ENCODE measurements at places on chromosomes 4 and X.

GRCh38 chr4:114015444-114015899 is 36.0 kb upstream of the ARSJ start:
- DNase-seq = no peak

DNA sequence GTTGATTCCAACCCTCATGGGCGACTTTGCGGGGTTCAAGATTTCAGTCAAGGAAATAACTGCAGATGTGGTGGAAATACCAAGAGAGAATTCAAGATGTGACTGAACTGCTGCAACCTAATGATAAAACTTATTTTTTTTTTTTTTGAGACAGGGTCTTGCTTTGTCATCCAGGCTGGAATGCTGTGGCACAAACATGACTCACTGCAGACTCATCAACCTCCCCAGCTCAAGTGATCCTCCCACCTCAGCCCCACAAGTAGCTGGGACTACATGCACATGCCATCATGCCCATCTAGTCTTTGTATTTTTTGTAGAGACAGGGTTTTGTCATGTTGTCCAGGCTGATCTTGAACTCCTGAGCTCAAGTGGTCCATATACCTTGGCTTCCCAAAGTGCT is 19.5 kb upstream of the WDFY3 start:
- no peak for DNase-seq

- no peak for DNase-seq
These were observed 114.3 kb downstream of the SH3BGRL start for GRCh38 chrX:81316163-81316562.

DNA sequence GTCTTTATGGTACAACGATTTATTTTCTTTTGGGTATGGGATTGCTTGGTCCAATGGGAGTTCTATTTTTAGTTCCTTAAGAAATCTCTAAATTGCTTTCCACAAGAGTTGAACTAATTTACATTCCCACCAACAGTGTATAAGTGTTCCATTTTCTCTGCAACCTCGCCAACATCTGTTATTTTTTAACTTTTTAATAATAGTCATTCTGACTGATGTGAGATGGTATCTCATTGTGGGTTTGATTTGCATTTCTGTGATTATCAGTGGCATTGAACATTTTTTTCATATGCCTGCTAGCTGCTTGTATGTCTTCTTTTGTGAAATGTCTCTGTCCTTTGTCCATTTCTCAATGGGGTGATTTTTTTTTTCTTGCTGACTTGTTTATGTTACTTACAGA is 42.8 kb downstream of the UCHL1 start:
- DNase-seq = no peak

- DNase-seq = no peak
These were observed 2.7 kb downstream of the ALAS2 start for GRCh38 chrX:55028040-55028439.

DNA sequence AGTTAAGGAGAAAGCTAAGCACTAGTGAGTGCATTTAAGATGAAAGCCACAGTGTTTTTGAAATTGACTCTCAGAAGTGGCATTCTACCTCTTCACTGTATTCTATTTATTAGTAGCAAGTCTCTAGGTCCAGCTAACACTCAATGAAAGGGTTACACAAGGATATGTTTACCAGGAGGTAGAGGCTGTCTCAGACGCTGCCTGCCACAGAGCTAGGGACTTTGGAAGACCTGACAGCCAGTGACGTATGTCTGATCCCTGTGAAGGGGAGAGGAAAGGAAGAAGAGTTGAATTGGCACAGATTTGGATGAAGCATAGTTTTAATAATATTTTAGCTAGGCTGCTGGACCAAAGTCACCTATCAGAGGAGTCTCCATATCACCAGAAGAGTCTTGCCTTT is 36.5 kb upstream of the KLHL2 start:
- DNase-seq = no peak

GRCh38 chrX:110389570-110389969 is 30.9 kb downstream of the RTL9 start:
- no peak for DNase-seq

DNA sequence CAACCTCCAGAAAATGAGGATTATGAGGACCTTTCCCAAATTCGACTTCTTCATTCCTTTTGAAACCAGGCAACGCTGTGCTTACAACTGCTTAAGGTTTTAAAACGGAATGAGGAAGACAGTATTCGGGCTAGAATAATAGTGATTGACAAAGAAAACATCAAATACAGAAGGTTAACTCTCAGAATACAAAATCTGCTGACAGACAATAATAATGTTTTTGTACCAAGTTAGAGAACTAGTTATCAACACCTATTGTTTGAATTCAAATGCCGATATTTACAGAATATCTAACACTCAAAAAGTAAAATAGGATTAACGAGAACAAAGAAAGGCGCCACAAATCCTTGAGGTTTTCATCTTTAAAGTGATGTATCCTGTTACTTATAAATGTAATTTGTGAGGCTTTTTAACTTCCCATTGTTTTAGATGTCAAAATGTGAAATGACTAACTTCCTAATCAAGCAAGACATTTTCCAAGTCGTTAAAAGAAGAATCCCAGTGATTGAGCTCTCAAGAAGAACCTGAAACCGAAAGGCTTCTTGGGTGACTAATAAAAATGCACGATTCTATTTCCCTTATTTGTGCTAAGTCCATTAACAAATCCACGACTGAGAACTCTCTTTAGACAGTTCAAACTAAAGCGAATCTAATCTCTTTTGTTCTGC is 118.3 kb downstream of the SORBS2 start:
- DNase-seq = no peak

Measured in activated naive CD8-positive, alpha-beta T cell treated with anti-CD3 and anti-CD28 coated beads, Interleukin-2, amount 50 U/mL, for 24 hours (primary cell).